Thymus (tissue), 14 donors: ENCODE measurements at places on chromosomes 16 and 17. TPM values are rescaled to one million over a fixed set of nuclear protein-coding genes. Genes with fewer than 3 reads are reported as not detected.

DNA sequence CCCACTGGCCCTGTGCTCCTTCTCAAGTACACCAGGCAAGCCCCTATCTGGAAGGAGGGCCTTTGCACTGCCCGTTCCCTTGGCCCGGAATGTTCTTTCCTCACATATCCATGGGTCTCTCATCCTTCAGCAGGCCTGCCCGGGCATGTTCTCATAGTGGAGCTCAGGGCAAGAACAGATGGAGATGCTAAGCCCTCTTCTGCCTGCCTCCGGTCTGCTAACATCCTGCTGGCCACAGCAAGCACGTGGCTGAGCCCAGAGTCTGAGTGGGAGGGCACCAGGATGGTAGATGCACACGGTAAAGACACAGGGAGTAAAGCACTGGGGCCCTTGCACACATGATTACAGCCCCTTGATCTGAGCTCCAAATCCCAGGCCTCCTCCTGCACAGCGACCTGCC lies 19.8 kb upstream of the ANKRD40CL start:
- DNase-seq = no peak

DNA sequence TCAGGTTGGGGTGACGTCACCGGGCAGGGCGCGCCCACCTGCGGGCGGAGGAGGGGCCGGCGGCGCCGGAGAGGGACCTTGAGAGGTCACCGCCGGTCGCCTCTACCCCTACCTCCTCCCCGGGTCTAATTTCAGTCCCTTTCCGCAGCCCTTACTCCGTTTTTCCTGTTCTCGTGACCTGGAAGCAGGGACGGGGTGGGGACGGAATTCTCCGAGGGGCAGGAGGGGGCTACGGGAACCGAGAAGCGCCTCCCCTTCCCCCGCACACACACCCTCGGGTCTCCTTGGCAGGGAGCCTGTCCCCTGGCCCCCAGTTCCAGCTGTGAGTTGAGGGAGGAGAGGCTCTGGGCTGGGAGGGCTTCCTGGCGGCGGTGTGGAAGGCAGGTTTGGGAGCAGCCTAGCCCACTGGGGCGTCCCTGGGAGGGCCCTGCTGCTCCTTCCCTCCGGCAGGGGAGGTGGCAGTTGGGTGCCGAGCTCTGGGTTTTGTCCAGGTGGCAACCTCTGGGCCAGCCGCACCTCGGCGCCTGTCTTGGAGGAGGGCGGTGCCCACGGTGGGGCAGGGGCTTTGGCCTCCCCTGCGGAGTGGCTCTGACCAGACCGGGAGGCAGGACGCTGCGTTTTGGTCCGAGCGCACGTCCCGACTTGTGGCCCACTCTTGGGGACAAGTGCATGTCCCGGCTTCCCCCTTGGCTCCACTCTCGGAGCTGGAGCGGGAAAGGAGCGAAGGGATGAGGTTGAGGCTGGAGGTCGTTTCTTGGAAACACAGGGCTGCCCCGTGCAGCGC lies 773 bp downstream of the SYNGR3 start:
- DNase-seq = no peak

- no peak for DNase-seq
Measured at GRCh38 chr16:86133847-86134375, 234.9 kb downstream of the IRF8 start.

GRCh38 chr17:917941-918740 lies 61.4 kb downstream of the NXN start:
- DNase-seq = no peak

DNA sequence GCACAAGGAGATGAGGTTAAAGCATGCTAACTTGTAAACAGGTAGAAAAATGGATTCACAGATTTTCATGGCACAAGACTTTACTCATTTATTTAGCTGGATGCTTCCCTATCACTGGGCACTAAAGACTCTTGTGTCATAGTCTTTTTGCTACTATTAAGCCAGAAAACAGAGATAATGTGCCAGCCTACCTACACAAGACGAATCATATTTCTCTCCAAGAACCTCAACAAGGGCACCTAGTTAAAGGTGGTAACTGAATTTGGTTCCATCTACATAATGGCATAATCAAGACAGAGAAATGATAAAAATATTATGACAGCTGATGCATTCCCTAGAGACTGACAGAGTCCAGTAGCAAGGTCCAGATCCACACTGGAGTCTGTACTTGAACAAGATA lies 3.8 kb downstream of the NACA2 start:
- DNase-seq = no peak

KRT33A gene
- polyA plus RNA-seq = 1.4 TPM

MMP2 gene
- 14.3 TPM for polyA plus RNA-seq

MBTD1 gene
- 19.5 TPM for polyA plus RNA-seq

NPIPA7 gene
- 32.5 TPM for polyA plus RNA-seq

TEKT5 gene
- polyA plus RNA-seq = 0.71 TPM
